ENCODE measurements at places on chromosomes 4 and X. TPM values are rescaled to one million over a fixed set of nuclear protein-coding genes. Genes with fewer than 3 reads are reported as not detected.

DNA sequence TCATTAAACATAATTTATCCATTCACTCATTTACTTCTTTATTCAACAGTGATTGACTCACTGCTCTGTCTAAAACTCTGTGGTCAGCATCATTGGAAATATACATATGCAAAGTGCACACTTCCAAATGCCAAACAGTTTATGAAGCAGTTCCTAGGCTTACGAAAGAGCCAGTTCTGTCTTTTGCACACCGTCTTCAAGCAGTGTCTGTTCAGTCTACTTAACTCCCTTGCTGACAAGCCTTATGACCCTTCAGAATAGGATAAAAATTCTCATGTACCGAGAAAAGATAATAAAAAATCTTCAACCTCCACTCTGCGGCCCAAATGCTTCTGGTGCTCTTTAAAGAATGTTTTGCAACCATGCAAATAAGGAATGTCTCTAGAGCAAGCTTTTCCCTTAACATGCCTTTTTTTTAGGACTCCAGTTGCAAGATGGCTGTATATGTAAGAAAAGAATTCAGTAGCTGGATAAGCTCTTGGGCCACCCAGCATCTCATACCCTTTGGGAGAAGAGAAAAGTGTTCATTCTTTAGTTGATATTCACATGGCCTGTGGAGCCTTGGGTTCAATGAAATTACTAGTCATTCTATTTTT, 1037.0 kb upstream of the SLIT2 start:
- DNase-seq, result peak; percentile 95

DNA sequence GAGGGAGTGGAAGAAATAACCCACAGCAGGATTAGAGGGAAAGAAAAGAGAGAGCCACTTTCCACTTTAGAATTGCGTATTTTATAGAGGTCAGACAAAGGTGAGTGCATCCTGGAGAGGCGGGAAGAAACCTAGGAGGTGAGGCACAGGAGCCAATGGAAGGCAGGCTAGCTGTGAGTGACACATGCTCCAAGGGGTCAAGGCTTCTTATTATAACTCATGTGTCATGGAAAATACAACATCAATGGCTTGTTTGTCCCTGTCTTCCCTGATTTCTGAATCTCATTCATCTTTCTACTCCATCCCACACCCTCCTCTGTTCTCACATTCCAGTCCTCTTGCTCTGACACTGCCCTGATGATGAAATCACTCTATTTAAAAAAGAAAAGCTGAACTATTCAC, 14.4 kb downstream of the ANXA3 start:
- DNase-seq, result peak; percentile 64

The AWAT2 gene
- total RNA-seq, result 0.96 TPM

GRCh38 chr4:101621120-101621519, 169.4 kb upstream of the BANK1 start:
- peak; percentile 1 for DNase-seq

The CPZ gene
- total RNA-seq, result 80.4 TPM

- no peak for DNase-seq
Measured at GRCh38 chrX:98956014-98956413, 1454.1 kb downstream of the PCDH19 start.

DNA sequence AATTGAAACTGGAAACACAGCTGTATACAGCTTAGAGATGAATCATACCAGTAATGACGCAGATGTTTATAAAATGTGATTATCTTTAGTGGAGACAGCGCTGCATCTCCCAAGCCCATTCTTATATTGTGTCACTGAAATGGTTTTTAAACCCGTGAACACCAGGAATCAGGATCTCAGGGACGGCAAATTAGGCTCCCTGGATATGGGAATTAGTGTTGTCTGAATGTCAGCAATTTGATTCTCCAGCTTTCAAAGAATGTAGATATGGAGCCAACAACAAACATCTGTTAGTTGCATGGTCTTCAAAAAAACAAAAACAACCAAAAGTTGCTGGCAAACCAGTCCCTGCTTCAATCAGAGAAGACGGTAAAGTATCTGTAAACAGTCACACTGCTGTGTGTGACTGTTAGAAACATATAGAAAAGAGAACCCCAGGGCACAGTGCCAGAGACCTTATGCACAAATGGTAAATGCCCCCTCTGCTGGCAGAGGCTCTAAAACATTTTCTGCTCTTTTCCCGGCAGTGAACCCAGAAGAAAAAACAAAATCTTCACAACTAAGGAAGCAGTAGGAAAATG, 351.9 kb upstream of the FTHL17 start:
- peak; percentile 58 for DNase-seq

- no peak for DNase-seq
Measured at GRCh38 chr4:101125045-101125942, 222.0 kb downstream of the PPP3CA start.

- no peak for DNase-seq
Measured at GRCh38 chr4:98406819-98407218, 145.6 kb downstream of the RAP1GDS1 start.

The NPY2R gene
- 1.4 TPM for total RNA-seq

DNA sequence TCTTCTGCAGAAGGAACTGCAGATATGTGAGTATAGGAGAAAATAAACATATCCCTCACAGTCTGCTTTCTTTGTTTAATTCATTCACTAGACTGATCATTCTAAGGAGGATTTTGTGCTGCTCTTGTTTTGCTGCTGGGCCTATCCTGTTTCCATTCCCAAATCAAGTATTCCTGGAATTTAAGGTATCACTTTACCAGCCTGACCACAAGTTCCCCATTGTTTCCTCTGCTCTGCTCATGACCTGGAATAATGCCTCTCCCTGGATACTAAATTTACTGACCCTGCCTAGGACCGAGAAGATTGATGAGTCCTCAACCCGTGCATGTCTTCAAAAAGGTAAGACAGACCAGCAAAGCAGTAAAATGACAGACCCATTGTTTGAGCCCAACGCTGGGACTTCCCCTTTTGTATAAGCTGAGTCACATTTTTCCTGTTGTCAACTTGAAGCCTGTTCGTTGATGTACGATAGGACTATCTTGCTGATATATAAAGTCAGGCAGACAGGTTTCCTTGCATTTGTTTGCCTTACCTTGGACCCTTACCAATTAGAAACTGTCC, 85.5 kb upstream of the TET2 start:
- peak; percentile 2 for DNase-seq

- DNase-seq, result no peak
Measured at GRCh38 chr4:15894921-15895916, 43.3 kb downstream of the FGFBP1 start.

DNA sequence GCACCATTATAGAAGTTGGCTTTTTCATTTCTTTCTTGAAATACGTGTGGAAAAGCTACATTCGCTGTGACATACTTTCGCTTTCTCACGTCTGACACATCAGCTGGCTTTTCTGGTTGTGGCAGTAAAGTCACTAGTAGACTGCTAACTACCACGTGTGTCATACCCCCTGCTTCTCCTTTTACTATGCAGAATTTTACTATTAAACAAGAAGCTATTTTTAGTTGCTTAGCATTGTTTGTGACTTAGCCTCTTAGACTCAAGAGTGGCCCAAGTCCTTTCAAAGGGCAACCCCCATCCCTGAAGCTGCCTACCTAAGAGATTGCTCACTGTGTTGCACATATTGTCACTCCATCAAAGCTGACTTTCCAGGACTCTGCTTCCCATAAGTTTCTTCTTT, 2.1 kb upstream of the IL2 start:
- no peak for DNase-seq

DNA sequence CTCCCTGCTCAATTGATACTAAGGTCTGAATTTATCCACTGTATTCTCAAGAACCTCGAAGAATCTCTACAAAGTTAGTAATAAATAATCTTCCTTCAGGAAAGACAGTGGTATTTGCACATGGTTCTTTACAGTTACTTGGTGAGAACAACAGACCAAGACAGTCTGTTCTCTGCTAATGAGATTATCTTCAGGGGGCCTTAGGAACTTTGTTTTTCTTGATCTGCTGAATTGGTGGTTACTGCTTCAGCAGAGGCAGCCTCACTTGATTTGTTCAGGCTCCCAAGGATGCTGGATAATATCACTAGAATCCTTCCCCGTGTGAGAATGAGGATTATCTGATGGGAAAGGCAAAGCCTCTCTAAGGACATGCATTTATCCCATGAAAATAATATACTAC, 64.8 kb downstream of the CBR4 start:
- DNase-seq, result no peak

DNA sequence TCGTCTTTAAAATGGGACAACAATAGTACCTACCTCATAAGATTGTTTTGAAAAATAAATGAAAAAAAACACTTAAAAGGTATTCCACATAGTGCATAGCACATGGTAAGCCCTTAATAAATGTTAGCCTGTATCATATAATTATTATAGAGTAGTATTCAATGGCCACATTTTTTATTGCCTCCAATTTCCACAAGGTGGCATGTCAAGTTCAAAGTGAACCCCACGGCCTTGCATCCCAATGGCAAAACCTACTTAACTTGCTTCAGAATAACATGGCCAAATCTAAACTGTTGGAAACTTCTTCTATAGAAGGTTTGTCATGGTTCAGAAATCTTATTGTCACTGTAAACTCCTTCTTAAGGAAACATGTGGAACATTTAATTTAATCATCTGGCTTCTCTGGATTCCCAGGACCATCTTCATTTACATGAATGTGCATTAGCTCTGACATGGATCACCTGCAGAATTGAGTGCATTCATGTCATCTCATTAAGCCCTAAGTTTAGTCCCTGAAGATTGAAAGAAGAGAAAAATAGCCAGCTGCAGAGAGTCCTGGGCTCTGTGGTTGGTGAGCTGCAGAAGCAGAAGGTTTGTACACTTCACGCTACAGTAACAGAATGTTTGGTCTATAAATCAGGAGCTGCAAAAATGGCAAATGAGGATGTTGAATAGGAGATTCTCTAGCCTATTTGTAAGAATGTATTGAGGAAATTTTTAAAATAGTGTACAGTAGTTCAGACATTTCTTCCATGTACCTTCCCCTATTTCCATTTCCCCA, 61.0 kb downstream of the ANXA3 start:
- DNase-seq, result peak; percentile 62

GRCh38 chr4:142559986-142560385, 286.1 kb downstream of the INPP4B start:
- DNase-seq, result no peak

DNA sequence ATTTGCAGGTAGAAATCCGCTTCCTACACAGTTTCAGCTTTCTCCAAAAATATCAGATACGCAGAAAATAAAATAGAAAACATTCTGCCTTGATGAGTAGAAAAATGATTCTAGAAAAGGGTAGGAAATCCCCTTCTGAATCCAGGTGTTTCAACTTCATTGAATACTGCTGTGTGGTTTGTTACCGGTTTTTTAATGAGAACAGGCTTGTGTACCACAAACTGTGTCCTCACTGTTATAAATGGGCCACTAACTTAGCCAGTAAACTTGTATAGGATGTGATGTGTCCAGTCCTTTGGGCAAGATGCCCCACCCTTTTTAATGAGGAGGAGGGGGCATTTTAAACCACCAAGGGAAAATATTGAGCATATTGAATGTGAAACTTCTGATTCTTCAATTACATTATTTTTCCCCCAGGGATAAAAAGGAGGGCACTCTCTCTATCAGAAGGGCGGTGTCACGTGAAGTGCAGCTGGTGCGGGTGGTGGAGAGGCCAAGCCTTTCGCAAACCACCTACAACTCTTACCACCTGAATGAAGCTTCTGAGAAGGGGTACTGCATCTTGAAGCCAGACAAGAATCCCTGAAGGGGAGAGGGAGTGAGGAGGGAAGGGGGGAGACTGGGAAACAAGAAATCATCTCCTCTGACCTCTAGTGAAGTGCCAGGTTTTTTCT, 4.5 kb downstream of the CXXC4 start:
- no peak for DNase-seq

DNA sequence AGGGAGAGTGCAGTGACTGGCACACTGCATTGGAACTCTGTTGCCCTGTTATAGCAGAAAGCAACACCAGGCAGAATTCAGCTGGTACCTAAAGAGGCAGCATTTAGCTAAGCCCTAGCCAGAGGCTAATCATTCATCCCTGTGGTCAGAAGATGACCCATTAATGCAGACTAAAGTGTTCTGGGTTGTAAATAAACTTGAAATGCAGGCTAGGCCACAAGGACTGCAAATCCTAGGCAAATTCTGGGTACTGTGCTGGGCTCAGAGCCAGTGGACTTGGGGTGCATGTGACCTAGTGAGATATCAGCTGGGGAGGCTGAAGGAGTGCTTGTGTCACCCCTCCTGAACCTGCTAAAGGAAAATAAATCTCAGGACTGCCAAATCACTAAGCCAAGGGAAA, 91.2 kb downstream of the LPAR4 start:
- no peak for DNase-seq

DNA sequence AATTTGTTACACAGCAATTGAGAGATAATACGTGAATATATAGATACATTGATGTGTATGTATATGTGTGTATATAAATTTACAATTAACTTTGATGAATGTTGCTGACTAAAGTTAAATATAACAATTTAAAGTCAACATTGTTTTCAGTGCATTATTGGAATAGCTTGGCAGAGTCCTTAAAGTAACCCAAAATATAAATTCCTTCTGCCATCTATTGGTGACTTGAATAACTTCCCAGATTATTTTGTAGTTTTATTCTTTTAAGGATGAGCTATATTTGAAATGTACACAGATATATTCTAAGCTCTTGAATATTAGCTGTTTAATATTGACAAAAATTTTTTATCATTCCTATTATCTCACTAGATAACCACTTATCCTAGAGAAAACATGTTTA, 298.2 kb upstream of the FSTL5 start:
- DNase-seq, result peak; percentile 19

GRCh38 chr4:173506597-173507211, 23.3 kb downstream of the HAND2 start:
- DNase-seq, result peak; percentile 54

DNA sequence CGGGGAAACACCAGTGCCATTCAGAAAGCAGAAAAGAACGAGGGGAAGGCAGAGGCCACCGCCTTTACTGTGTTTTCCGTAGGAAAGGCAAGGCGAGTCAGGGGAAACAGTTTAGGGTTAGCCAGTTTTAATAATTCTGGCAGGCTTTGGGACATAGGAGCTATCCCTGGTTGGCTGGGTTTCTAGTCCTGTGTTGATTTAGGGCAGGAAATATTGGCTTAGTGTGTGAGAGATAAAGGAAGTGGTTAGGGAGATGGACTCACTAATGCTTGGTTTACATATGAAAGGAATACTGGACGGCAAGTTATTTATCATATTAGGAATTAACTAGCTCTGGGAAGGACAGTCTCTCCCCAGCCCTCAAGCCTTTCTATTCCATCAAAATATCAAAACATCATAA, 53.1 kb downstream of the SYNPO2 start:
- peak; percentile 73 for DNase-seq

The ENPEP gene
- 15.2 TPM for total RNA-seq

DNA sequence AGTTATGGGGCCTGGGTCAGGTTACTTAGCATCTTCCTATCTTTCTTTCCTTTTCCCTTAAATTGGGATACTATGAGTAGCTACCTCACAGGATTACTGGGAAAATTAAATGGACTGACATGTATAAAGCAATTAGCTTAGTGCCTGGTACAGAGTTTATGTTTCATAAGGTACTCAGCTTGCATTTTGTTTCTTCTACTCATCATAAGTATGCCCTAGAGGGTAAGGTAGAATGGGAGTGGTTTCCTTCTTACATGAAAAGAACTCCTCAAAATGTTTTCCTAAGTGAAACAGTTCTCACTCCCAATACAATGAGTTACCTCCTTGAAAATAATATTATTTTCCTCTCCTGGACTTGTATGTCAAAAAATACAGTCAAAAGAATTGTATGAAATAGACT, 75.7 kb downstream of the NPFFR2 start:
- no peak for DNase-seq
